ENCODE measurements at places on chromosomes 2 and 18. TPM values are rescaled to one million over a fixed set of nuclear protein-coding genes. Genes with fewer than 3 reads are reported as not detected.

The DCDC2C gene
- total RNA-seq: 1.6 TPM

The ITGB6 gene
- total RNA-seq: 12.7 TPM

The STAT4 gene
- total RNA-seq: 5.8 TPM

The RNASEH1 gene
- total RNA-seq: 23.1 TPM

The RFTN2 gene
- 30.3 TPM for total RNA-seq

The LIMS3 gene
- total RNA-seq: 3.5 TPM

The AQP12A gene
- total RNA-seq: not detected

The LIMS4 gene
- not detected for total RNA-seq

The OTOS gene
- total RNA-seq: not detected

The NXPH2 gene
- 9.1 TPM for total RNA-seq

The LYPD1 gene
- total RNA-seq: 15.8 TPM

All from camera-type eye (tissue), 1 donor.